ENCODE measurements at places on chromosomes 13 and 19.

DNA sequence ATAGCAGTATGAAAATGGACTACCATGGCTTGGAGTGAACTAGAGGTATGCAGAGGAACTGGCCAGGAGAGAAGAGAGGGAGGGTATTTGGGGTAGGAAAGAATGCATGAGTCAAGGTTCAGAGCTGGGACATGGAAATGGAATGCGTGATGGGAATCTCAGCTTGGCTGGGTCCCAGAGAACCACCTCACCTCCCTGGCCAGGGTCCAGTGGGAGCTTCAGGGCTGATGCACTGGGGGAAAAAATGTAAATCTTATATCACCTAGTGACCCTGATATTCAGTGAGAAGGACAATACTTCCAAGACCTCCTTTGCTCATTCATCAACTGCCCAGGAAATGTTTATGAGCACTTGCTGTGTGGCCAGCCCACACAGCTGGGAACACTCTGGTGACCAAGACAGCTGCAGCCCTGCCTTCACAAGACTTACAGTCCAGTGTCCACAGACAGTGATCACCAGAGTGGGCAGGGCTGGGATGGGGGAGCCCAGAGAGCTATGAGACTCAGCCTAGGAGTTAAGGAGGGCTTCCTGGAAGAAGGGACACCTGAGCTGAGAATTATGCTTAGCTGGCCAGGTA is 12.8 kb downstream of the IGSF23 start:
- no peak for DNase-seq

DNA sequence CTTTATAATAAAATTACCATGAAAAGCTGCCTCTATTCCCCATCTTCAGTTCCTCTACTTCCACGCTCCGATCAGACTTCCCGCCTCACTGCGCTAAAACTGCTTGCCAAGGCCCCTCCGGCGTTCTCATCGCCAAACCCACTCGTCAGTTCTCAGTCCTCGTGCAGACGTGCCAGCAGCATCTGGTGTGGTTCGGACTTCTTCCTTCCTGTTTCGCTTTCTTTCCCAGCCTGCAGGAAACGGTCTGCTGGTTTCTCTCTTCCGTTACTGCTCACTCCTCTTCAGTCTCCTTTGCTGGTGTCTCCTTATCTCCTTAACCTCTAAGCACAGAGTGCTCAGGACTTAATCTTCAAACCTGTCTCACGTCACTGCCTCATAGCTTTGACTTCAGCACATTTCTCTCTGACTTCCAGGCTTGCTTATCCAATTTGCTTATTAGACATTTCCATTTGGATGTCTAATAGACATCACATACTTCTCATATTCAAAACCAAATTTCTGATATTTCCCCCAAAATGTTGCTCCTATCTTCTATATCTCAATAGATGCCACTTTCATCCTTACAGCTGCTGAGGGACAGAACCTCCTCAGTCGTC is 40.3 kb downstream of the RCBTB2 start:
- DNase-seq = peak; percentile 53

- no peak for DNase-seq
Measured at GRCh38 chr19:57466489-57466888, 9.5 kb upstream of the VN1R1 start.

DNA sequence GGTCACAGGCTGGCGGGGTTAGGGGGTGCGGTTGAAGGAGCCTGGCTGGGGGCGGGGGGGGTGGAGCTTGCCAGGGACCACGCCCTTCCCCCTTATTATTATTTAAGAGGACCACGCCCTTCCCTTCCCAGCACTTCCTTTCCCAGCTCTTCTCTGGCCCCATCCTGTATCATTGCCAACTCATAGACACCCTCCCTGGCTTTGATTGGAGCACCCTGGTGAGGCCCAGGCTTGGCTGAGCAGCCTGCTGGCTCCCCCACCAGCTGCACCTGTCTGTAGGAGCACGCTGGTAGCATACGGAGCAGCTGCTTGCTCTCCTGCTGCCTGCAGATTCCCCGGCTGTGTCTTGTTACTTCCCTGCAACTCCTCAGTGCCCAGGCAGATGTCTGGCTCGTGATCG is 62.5 kb upstream of the PDX1 start:
- no peak for DNase-seq

DNA sequence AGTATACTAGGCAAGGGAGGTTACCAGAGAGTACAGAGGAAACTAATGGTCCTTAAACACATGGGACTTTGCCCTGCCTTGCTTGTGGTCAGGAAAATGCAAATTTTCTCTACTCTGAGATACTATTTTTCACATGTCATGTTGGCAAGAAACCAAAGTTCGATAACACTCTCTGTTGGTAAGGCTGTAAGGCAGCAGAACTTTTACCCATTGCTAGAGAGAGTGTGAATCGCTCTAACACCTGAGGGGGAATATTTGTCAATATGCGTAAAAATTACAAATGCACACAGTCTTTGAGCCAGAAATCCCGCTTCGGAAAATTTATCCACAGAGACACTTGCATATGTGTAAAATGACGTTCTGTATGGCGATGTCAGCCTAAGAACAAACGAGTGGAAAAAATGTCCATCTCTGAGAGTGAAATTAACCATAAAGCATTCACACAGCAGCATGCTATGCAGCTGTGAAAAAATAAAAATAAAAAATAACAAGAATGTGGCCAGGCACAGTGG is 9.5 kb upstream of the RFX1 start:
- DNase-seq = no peak

DNA sequence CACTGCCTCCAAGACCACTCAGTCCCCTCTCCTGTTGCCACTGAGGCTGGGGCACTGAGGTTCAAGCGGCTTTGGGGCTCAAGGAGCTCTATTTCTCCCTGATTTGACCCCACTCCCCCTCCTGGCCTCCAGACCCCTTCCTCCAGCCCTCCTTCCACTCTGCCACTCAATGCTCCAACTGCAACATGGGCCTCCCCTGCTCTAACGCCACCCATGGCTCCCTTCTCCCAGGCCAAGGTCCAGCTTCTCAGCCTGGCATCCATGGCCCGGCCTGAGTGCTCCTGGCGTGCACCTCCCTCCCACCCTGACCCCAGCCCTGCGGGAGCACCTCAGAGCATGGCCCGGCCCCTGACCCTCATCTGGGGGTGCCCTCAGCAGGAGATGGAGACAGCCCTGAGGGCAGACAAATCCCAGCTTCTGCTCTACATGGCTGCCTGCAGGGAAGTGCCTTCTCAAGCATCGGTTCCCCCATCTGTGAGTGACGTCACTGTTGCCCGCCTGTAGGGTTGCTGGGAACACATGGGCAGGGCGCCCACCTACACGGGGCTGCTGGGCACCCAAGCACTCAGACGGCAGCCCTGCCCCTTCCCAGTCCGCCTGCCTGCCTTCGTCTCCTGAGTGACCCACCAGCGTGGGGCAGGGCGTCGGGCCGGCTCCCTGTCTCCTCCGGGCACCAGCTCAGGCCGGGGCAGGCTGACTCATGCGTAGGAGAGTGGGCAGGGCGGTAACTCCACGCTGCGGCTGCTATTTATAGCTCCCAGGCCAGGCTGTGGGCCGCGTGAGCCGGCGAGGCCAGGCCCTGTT is 1.6 kb upstream of the DIRAS1 start:
- DNase-seq = no peak

- DNase-seq = no peak
Measured at GRCh38 chr13:29817604-29818378, 32.6 kb downstream of the UBL3 start.

DNA sequence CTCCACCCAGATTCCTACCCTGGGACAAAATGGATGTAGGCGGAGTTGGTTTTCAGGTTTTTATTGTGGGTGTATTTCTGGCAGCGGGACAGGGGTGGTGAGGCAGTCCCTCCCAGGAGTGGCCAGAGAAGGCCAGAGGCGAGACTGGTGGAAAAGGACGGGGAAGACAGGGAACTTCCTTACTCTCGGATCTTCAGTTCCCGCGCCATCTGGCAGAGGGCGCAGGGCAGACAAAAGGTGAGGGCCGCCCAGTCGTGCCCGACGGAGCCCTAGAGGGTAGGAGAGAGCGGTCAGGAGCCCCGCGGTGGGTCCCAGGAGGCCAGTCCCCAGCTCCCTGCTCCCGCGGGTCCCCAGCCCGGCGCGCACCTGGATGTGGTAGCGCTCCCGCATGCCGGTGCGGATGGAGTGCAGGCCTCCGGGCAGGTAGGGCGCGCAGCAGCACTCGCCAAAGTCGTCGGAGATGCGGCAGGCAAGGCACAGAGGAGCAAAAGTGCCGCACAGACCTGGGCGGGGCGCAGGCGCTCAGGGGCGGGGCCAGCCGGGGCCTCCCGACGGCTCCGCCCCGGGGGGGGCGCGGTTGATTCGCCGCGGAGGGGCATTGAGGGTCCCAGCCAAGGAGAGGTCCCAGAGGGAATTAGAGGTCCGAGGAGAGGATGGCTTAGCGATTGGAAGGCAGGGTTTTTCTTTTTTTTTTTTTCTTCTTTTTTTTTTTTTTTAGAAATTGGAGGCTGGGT is 3.0 kb downstream of the CNFN start:
- DNase-seq = peak; percentile 69

- no peak for DNase-seq
Measured at GRCh38 chr19:43699506-43700394, 16.1 kb upstream of the IRGC start.

DNA sequence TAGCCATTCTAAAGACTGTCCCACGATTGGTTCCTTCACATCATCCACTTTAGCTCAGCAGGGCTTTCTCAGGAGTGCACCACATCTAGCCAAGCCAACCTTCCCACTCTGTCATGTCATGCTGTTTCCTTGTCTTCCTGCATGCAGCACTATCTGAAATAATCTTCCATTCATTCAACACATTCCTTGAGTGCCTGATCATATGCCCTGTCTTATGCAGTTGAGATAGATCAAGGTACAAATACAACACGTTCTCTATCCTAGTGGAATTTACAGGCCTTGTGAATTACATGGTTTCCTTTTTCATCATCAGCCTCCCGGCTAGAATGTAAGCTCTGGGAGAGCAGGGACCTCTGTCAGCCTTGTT is 6.8 kb upstream of the MRPS31 start:
- no peak for DNase-seq

DNA sequence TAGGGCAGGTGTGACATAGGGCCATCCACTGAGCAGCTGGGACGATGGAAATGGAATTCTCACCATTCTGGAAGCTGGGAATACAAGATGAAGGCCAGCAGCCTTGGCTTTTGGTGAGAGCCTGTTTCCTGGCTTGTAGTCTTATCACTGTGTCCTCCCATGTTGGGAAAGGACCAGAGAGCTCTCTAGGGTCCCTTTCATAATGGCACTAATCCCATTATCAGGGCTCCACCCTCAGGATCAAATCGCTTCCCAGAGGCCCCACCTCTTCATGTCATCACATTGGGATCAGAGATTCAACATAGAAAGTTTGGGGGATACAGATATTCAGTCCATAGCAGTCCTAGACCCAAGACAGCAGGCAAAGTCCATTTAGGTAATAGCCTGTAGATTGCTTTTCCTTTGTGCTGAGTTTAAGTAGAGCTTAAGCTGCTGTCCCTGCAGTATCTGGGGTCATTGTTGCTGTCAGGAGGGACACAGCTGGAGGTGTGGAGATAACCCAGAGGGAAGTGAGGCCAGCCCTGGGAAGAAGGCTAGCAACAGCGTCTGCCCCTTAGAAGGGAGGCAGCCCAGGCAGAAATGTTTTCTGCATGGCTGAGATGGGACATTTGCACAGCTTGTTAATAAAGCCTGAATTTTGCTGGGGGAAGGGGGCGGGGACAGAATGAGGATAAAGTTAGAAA is 136.5 kb upstream of the GPR12 start:
- no peak for DNase-seq

GRCh38 chr19:34985249-34986022 is 14.7 kb upstream of the GRAMD1A start:
- peak; percentile 14 for DNase-seq

DNA sequence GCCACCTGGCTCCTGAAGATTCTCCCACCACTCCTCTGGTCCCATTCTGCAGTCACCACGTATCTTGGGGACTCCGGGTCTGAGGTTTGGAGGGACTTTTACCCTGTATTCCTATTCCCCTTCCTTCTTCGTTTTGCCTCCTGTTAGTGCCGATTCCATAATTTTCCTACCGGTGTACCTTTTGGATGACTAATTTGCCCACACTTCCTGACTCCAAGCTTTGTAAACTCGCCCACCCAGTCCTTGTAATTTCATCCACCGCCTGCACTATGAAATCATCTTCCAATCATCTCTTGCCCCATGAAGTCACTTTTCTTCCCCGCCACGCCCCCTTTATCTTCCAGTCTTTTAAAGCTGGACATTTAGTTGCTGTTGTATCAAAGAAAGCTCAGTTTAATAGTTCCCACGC is 572 bp downstream of the UCHL3 start:
- DNase-seq = no peak

- DNase-seq = no peak
Measured at GRCh38 chr13:73879346-73880015, 254.7 kb downstream of the KLF12 start.

DNA sequence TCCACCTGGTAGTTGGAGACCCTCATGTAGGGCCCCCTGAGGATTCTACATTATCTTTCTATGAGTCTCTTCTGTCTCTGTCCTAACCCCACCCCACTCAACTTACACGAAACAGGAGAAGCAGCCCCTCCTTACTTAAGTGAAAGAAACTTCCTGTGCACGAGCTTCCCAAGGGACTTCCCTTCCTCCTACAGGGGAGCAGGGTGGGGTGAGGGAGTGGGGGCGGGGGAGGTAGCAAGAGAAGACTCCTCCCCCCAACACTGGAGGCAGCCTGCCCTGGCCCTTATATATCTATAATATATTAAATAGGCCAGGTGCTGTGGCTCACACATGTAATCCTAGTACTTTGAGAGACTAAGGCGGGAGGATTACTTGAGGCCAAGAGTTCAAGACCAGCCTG is 5.5 kb upstream of the PDE4C start:
- DNase-seq = no peak

GRCh38 chr13:113922412-113923118 is 51.3 kb downstream of the C13orf46 start:
- no peak for DNase-seq

GRCh38 chr13:59774491-59774971 is 389.2 kb downstream of the DIAPH3 start:
- no peak for DNase-seq

DNA sequence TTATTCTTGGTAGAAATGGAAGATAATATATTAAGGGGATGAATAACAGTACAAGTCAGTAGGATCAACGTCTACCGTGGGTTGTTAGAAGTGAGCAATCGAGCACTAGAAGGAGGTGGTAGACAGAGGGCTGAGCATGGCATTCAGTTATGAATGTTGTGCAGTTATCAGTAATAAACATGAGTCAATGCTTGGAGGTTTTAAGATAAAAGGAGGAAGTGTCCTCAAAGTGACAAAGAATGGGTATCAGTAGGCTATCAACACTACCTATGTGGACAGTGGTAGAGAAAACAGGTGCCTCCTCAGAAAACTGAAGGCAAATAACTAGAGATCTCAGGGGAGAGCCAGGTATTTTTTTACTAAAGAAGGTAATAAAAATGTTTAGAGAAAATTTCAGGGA is 1607.0 kb downstream of the PCDH9 start:
- no peak for DNase-seq
